MM.1S (cell line): ENCODE measurements at places on chromosomes 7 and 10.

GRCh38 chr7:154640266-154640865 is 362.6 kb downstream of the PAXIP1 start:
- no peak overlapping the region for H3K27ac ChIP-seq
- no peaks in the 10 kb centered on the region for H3K27me3 ChIP-seq
- DNase-seq = peak; percentile 38

GRCh38 chr10:93468461-93469213 is 13.5 kb downstream of the MYOF start:
- no peaks in the 10 kb centered on the region for H3K4me1 ChIP-seq
- no peak for DNase-seq
- H3K27ac ChIP-seq = no peak overlapping the region
- H3K4me3 ChIP-seq = no peak overlapping the region

DNA sequence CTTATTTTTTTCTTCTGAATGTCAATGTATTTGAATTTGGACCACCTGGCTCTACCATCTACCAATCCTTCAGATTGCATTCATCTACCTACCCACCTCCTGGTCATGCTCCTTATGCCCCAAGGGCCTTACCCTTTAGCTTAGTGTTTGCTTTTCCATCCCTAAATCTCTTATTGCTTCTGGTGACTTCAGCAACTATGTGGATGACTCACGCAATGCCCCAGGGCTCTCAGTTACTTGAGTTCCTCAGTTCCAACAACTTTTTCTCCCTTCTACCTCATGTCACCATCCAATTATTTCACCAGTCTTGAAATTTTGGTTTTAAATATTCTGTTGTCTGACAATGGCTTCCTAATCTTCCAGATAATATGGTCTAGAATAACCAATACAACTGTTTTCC is 118.9 kb downstream of the CFAP58 start:
- H3K27ac ChIP-seq = no peak overlapping the region
- DNase-seq = no peak
- H3K4me3 ChIP-seq = no peak overlapping the region
- H3K36me3 ChIP-seq = no peaks in the 10 kb centered on the region
- no peaks in the 10 kb centered on the region for H3K27me3 ChIP-seq
- H3K4me1 ChIP-seq = no peaks in the 10 kb centered on the region

DNA sequence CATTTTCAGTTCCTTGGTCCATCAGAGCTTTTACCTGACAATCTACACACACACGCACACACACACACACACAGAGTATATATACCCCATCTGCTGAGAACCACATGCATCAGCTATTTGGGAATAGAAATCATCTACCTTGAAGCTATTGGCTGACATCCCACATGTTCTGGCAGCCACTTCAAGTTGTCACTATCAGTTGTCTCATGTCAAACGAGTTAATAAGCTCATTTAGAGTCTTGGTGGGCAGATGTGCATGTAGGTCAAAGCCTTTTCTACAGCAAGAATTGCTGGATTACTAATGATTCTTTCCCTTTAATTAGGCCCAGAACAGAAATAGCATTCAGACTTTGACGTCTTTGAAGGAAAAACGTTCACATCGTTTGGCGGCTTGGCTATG is 36.8 kb downstream of the COL28A1 start:
- no peak overlapping the region for H3K27ac ChIP-seq
- no peaks in the 10 kb centered on the region for H3K4me1 ChIP-seq
- no peak for DNase-seq

DNA sequence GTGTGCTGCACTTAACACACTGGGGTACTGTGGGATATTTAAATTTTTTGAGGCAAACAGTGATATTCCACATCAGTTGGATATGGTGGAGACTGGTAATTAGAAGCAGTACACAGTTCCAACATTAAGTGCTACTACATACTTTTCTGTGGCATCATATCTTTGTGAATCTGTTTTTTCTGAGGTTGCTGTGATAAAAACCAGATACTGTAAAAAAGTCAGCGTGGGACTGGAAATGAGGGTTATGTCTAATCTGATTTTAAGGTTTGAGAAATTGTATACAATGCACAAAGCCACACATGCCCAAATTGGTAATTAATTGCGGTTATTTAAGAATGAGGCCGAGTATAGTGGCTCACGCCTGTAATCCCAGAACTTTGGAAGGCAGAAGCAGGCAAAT is 41.2 kb downstream of the TBC1D12 start:
- DNase-seq = no peak
- peaks cover 3% of the 10 kb centered on the region; the same call in 1 of the 2 replicates for H3K4me1 ChIP-seq
- H3K27me3 ChIP-seq = no peaks in the 10 kb centered on the region
- no peak overlapping the region for H3K27ac ChIP-seq
